ENCODE measurements at places on chromosomes 11 and 22. TPM values are rescaled to one million over a fixed set of nuclear protein-coding genes. Genes with fewer than 3 reads are reported as not detected.
A peak's percentile ranks its signal among the peaks of the same experiment; 100 is the strongest.

DNA sequence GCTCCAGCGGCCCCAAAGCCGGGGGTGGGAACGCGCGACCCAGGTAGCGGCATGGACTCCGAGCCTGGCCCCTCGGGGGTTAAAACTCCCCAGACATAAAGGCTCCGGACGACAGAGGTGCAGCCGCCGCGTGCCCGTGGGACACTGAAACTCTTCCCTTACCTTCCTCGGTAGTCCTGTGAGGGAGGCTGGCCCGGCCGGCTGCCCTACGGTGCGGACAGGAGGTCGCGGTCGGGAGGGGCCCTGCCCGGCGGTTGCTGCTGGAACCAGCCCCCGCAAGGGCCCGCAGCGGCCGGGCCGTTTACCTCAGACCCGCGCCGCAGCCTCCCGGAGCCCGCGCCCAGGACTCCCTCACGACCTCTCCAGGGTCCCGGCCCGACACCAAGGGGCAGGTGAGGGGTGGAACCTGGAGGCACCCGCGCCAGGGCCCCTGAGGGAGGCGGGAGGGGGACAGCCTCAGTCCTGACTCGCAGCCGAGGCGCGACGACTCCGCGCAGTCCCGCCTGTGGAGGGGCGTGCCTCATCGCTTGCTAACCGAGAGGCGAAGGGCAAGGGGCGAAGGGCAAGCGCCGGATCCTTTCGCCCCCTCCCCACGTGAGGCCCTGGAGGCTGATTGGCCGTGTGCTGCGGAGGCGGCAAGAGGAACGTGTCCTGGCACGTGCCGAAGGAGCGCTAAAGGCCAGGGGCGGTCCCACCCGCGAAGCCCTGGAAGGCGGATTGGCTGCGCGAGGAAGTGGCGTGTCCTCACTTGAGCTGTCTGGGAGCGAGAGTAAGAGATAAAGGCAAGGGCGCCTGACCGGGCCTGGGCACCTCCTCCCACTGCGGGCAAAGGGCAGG is at the start of gene UPB1:
TSS of gene UPB1 (plus strand) at position 805 of the 837 bp plus-strand sequence. CDS start 72 bp downstream, outside the sequence.
- no peak for DNase-seq

The RAG1 gene
- 0.38 TPM for polyA plus RNA-seq

DNA sequence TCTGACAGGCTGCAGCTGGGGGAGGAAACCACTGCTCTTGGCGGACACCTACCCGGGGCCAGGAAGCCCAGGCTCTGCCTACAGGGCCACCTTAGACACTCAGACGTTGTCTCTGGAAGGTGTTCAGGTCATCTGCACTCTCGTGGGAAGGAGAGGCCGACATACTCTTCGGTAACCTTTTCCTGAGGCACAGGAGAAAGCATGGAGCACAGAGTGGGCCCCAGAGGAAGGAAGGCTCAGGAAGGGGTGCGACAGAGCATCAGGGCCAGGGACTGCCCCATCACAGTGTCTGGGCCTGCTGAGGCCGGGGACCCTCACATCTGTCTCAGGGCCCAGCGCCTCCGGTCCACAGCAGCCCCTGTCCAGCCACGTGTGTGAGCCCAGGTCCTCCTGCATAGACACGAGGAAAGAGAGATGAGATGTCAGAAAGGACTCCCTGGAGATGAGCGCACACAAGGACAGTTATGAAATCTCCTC is 18.2 kb upstream of the TUB start:
- DNase-seq = no peak

GRCh38 chr11:112719736-112720525 is 241.3 kb upstream of the NCAM1 start:
- DNase-seq = no peak

DNA sequence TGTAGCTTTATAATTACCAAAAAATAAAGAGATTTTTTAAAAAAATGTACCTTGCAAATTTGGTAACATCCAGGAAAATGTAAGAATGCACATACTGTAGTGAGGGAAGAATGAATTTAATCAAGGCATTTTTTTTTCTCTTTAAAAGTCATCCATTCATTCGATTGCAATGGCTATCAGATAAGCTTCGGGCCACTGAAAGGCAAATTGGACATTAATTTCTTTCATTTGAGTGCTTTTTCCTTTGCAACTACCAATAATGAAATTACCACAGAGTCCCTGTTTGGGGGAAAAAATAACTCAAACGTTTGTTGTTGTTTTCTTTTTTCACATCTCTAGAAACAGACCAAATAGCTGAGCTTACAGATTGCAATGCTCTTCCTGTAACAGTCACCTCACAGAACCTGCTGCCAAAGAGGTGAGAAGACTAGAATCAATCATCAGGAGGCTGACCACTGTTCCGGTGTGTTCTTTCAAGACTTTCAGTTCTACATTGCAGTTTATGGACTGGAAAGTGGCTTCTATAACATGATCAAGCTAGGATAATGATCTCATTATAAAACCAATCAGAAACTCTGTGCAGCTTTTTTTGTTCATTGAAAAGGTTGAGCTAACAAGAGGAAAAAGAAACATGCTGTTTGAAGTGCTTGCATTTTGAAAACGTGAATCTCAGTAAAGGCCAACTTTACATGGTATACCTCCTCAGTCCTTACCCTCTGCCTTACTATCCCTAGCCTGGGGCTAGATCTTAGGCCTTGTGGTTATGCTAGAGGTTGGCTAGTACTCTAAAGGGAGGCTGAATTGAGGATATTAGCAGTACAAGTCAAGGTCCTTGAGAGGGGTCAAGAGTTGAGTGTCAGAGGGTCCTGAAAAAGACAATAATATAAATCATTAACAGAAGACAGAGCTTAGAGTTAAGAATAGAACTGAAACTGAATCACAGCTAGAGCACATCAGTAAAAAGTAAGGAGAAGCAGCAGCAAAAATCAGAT is 1276.1 kb downstream of the LRRC4C start:
- DNase-seq = no peak

DNA sequence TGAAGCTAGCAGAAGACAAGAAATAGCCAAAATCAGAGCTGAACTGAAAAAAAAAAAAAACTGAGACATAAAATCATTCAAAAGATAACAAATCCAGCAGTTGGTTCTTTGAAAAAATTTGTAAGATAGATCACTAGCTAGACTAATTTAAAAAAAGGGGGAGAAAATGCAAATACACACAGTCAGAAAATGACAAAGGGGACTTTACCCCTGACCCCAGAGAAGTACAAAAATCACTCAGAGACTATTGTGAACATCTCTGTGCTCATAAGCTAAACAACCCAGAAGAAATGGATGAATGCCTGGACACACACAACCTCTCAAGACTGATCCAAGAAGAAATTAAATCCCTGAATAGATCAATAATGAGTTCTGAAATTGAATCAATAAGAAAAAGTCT is 914.3 kb upstream of the API5 start:
- no peak for DNase-seq

GRCh38 chr11:36354221-36355003 is 58.3 kb downstream of the PRR5L start:
- DNase-seq = no peak

DNA sequence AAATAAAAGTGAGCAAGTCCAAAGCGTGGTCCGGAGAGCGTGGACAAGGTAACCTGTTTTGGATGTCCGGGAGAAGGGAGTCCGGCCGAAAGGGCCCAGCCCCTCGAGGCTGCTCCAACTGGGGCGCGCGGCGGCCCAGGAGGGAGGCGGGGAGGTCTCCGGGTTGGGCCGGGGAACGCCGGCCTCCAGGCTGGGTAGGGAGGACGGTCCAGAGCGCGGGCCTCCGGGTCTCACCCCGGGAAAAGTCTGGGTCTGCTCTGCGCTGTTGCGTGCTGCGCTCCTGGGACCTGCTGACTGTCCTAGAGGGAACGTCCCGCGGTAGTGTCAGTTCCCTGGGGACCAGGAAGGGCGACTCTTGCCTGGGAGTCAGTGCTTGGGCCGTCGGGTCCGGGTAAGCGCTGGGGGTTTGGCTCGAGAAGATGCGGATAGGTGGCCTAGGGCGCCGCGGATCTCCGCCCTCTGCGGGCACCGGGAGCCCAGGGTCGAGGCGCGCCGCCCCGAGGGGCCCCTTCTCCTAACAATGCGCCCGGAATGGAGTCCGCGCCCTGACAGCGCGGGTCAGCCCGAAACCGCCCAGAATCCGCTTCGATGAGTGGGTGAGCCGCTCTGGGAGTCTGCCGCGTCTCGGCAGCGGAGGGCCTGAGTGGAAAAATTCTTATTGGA is 988 bp upstream of the FLI1 start:
- peak; percentile 33 for DNase-seq

The GANAB gene
- polyA plus RNA-seq = 142 TPM

DNA sequence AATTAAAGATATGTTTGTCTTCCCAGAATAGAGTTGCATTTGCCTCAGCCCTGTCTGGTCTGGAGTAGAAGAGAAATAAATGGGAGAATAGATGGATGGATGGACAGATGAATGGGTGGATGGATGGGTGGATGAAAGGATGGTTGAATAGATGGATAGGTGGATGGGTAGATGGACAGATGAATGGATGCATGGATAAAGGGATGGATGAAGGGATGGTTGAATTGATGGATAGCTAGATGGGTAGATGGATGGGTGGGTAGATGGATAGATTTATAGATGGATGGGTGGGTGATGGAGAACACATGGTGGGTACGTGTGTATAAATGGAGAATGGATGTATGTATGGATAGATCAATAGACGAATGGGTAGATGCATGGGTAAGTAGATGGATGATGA is 8.5 kb downstream of the CRYBB1 start:
- no peak for DNase-seq

DNA sequence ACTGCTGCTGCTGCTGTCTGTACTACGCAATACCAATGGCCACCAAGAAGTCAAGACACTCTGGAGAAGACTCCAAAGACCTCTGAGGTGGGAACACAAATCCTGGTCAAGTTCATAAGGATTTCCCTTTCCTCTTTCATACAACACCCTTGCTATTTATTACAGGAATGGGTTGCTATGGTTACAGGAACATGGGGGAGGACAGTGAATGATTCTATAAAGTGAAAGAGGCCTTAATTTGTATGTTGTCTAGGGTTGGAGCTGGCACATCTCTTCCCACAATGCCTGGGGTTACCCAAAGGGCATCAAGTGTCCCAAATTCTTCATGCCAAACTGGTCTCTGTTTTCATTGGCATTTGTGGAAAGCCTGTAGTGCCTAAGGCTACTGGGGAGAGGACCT is 11.4 kb upstream of the SEC14L3 start:
- no peak for DNase-seq

- no peak for DNase-seq
Measured at GRCh38 chr11:86587264-86588193, 84.9 kb downstream of the ME3 start.

The CDON gene
- 0.54 TPM for polyA plus RNA-seq

- DNase-seq = no peak
Measured at GRCh38 chr11:108871152-108871551, 206.3 kb downstream of the DDX10 start.

The RNASEH2C gene
- polyA plus RNA-seq = 61.4 TPM

DNA sequence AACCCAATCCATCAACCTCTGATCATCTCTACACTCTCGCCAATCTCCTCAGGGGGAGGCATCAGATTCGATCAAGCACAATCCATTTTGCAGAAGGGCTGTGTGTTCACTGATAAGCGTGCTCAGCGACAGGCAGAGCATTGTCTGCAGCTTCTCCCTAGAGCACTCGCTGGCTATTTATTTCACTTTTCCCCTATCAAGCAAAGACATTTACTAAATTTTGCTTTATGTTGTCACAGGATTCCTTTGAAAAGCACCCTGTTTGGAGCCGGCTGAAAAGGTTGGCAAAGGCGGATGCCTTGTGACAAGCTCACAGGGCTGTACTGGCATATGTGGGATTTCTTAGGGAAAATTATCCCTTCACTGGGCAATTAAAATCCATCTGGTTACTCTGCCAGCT is 1381.5 kb upstream of the TENM4 start:
- DNase-seq = no peak

DNA sequence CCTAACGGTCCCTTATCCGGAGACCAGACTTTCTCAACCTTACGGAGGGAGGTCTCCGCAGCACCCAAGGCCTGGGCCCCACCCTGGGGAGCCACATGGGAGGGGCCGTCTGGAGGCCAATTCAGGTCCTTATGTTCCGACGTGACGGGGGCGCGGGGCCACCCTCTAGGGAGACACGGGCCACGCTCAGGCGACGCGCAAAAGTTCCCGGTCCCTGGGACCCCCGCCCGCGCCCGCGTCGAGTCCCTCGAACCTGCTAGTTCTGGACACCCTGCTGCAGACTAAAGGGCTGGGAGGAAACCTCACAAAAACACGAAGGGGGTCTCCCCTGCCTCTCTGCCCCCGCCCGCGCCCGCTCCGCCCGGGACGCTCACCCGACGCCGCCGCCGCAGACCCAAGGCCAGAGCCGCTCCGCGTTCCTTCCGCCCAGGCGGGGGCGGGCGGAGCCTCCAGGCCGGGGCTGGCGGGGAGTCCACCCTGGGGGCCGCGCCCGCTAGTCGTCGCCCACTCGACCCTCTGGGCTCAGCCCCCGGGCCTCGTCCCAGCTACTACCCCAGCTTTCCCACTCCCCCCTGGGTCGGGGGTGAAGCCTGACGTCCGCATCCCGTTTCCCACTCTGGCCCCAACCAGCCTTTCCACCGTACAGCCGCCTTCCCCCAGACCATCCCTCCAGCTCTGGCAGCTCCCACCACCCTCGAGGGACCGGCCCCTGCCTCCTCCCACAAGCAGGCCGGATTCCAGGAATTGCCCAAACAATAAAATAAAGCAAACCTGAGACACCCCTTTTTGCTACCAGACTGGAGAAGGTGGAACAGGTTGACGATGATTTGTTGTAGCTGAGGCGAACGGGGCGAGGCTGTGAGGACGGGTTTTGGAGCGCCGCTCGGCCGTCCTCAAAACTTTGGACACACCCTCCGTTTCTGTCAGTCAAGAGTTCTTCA is 2.7 kb downstream of the RNH1 start:
- DNase-seq = peak; percentile 18

The DCDC1 gene
- polyA plus RNA-seq = 0.14 TPM

- no peak for DNase-seq
Measured at GRCh38 chr11:113833151-113833550, 42.2 kb downstream of the USP28 start.

The MMP27 gene
- not detected for polyA plus RNA-seq

The NPAS4 gene
- polyA plus RNA-seq = not detected

The C11orf52 gene
- polyA plus RNA-seq = not detected

DNA sequence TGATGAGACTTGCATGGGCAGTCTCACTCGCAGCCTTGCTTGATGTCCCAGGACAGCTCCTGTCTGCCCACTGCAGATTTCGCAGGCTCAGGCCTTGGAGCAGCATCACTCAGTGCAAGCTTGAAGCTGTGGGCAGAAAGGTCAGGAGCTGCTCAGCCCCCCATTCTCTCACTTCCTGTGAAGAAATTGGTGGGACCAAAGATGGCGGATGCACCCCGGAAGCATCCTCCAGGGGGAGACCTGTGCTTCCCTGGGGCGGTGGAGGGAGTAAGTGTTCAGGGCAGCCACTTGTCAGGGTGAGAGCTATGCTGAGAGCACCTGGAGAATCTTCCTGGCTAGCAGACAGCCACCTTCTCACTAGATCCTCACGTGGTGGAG is 11.3 kb downstream of the PLAAT2 start:
- no peak for DNase-seq

DNA sequence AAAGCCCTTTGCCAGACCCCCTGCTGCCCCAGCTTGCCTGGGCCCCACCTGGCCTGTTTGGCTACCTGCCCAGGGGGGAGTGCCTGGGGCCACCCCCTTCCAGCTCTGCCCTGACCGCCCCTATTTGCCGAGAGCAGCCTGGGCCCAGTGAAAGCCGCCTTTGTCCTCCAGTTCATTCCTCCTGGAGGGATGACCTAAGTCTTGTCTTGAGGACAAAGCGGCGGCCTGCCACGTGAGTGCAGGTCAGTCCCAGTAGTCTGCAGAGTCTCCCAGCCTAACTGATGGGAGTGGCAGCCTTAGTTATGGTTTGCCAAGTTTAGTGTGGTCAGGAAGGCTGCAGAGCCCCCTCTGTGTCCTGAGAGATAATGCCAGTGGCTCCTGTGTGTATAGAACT is 115.9 kb upstream of the CRYBB3 start:
- DNase-seq = no peak

The C22orf31 gene
- not detected for polyA plus RNA-seq
